ENCODE measurements at places on chromosomes 7 and 10.

- no peak for DNase-seq
Measured at GRCh38 chr10:71014021-71014805, 125.8 kb upstream of the PCBD1 start.

- no peak for DNase-seq
Measured at GRCh38 chr10:67036808-67037207, 111.0 kb downstream of the LRRTM3 start.

- DNase-seq: no peak
Measured at GRCh38 chr10:128111696-128112095, 14.5 kb downstream of the MKI67 start.

GRCh38 chr10:77726732-77727131 is 89.1 kb upstream of the KCNMA1 start:
- DNase-seq: no peak

DNA sequence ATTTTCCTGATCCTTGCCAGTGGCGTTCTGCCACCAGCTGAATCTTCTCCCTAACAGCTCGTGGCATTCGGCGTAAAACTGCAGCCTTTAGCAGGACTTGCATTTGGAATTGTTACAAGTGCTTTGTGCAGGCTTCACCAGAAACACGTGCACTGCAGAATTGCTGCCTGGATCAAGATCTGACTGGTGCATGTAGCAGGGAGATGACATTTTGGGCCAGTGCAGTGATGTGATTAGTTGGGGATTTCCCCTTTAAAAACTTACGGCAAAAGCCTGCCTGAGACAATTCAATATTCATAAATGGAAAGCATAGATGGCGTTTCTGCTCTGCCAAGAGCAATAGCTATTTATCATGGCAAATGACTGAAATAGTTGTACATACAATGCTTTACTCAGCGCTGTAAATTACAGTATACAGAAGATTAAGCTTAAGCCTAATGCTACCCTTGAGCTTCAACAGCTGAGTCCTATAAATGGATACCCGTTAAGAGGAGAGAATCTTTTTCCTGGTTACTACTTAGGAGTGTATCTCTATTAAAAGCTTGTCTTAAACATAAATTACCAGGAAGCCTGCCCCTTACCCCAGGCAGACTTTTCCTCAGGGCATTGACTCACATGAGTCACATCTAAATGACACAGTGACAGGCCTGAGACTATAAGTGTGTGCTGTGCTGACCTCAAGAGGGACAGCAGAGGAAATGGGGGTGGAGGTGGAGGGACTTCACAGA is 106.3 kb downstream of the ATXN7L1 start:
- DNase-seq: no peak

DNA sequence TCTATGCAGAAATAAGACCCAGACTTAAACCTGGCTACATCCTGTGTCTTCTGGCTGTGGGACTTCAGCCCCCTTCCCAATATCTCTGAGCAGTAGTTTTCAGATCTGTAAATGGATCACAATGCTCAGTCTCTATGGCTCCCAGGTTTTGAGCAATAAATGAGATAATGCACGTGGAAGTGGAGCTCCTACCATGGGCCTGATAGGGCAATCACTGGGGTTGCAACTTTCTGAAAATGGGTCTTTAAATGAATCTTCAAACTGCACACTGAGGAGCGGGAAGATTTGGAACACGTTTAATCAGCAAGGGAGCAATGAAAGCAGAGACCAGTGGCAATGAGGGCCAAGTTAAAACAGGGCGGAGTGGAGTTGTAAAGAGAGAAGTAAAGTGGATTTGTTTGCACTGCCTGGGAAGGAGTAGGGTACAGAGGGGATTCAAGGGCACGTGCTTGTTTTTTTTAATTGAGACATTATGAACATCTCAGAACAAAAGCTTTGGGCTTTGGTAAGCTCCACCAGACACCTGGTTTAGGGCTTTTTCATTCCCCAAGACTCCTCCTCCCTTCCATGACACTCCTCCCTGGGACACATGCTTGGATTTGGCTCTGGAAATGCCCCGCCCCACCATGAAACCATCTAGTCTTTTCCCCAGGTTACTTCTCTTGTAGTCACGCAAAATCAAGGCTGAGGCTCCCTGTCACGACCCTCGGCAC is 42.7 kb downstream of the PAPSS2 start:
- DNase-seq: no peak

- DNase-seq: no peak
Measured at GRCh38 chr7:157671358-157672255, 334.8 kb downstream of the DNAJB6 start.

GRCh38 chr7:27123477-27124053 is 7.0 kb downstream of the HOXA4 start:
- DNase-seq: peak; percentile 54

- no peak for DNase-seq
Measured at GRCh38 chr7:37635346-37635745, 48.2 kb upstream of the GPR141 start.

- DNase-seq: no peak
Measured at GRCh38 chr10:63064706-63065105, 68.4 kb upstream of the NRBF2 start.

DNA sequence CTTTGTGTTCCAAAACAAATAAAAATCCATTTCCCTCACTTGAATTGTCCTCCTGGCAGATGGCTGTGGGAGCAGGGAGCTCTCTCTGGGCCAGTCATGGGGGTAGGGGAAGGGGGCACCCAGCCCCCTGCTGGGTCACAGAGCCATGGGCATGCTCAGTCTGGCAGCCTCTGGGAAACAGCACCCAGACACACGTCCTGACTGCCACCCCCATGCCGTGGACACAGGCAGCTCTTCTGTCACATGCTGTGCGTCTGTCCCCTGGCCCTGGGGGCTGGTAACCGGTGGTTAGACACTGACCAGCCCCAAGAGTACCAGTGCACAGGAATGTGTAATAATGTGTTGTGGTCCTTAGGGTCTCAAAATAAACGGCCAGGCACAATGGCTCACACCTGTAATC is 47.0 kb downstream of the RASGEF1A start:
- DNase-seq: no peak

GRCh38 chr7:130875265-130875741 is 141.3 kb upstream of the KLF14 start:
- no peak for DNase-seq
